Occipital lobe (tissue), 3 donors: ENCODE measurements at places on chromosomes 3 and 15.

DNA sequence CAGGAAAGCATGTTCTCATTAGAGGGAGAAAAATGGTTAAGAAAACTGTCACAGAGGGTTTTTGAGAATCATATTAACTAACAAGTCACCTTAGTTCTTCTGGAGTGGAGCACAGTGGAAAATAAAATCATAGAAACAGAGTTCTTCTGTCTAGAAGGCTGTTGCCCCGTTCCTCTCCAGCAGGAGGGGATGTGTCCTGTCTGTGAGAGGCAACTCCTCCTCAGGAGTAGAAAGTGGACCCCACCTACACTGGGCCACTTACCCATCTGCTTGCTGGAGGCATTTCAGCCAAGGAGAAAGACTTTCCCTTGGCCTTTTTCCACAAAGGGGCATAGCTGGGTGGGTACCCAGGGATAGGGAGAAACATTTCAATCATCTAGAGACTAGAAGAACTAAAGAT, 106.6 kb downstream of the SSR3 start:
- no peak for DNase-seq

DNA sequence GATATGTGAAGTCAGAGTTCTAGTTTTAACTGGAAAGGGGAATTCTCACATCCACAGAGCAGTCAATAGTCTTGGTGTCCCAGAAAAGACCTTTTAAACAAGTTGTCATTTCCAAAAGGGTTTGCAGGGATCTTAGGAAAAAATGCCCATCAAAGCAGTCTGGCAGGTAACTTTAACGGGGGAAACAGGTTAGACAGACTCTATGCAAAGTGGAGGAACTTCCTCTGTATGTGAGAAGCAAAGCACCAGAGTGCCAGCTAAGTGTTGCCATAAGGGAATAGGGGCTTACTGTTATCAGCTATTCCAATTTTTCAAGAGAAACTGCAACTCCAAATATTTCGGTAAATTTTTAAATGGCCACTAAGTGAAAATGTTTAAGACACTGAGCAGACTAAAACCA, 307.9 kb upstream of the MDFIC2 start:
- DNase-seq: no peak

DNA sequence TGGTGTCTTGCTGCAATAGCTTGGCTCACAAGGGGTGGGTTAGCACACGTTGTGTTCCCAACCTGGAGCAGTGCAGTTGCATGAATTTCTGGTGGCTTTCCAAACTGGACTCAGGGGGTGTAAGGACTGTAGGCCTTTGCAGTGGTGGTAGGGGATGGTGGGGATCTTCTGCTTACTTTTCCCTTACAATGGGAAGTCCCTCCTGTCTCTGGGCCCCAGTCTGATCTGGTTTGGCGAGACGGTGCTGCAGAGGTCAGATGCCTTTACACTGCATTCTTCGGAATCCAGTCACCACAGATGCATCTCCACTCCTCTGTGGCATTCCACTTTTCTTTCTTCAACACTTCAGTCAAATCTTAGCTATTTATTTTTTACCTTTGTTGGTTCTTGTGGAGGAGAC, 132.1 kb downstream of the DOCK3 start:
- DNase-seq: no peak

- DNase-seq: no peak
Observed at GRCh38 chr15:100516643-100517512, 11.9 kb downstream of the CERS3 start.

GRCh38 chr3:32186097-32186496, 52.4 kb upstream of the CMTM8 start:
- DNase-seq: no peak

DNA sequence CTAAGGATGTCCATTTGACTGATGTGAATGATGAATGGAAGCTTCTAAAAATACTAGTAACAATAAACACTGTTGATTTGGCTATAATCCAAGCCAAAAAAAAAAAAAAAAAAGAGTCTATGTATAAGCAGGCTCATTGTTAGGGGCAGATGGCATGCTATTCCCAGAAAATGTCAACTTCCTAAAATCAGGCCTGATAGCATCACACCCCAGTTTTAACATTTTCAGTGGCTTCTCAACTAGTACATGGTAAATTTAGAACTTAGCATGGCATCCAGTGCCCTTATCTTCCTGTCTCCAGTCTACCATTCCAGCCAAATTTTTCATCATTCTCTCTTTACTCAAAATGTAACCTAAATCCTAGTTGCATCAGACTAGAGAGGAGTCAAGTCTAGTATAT, 288.2 kb upstream of the ZNF385D start:
- DNase-seq: no peak

DNA sequence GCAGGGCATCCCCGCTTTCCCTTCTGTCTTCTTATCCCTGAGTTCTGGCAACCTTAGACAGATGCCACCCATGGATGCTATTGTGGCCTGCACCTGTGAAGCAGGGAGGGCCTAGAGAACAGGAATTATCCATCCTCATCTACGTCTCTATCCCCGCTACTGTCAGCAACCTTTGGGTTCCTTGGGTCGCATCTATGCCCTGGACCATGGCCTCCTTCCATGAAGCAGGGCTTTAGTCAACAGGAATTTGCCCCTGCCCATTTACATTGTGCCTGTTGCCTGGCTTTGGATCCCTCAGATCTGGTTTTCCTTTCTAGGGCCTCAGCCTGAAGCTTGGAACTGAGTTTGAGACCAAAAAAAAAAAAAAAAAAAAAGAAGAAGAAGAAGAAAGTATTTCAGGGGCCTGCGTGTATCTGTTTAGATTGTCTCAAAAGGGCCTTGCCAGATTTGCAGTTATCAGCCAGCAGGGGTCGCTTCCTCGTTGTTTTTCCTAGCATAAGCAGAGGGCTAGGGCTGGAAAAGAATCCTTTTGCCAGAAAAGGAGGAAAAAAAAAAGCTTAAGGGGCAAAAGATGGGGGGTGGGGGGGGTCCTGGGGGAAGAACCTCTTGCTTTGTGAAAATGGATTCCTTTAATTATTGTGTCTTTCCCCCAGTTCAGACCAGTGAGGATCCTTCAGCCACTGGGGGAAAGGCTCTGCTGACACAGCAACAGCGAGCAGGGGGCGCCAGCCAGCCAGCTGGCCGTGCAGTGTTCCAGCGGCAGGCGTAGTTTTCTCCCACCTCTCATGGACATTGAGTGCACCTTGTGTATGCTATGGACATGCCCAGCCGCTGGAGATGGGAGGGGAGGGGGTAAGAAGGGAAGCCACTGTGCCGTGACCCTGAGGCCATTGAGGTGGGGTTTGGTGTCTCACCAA, 65.7 kb upstream of the ALDH1L1 start:
- DNase-seq: peak; percentile 22

GRCh38 chr3:108180194-108180593, 42.0 kb downstream of the IFT57 start:
- no peak for DNase-seq

DNA sequence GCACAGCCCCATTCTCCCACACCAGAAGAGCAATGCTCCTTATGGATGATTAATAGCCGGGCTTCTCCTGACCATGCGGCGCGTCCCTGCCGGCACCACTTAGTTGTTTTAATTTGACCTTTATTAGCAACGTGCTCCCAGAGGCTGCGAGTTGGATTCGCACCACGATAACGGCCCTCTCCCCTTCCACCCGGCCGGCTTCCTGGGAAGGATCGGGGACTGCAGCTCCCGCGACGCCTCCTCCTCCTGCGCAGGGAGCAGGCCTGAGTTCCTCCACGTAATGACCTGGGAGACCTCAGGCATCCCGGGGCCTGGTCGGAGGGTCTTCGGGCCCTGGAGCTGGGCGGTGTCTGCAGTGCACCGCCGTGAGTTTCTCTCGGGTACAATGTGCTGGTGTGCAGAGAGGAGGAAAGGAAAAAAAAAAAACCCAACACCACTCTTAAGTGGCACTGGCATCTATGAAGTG, 243.3 kb upstream of the TOPAZ1 start:
- DNase-seq: no peak

GRCh38 chr3:117628823-117629291, 919.3 kb downstream of the TUSC7 start:
- no peak for DNase-seq

- no peak for DNase-seq
Observed at GRCh38 chr3:63740116-63740515, 79.0 kb upstream of the C3orf49 start.

GRCh38 chr3:123587401-123587800, 2.5 kb upstream of the HACD2 start:
- no peak for DNase-seq

DNA sequence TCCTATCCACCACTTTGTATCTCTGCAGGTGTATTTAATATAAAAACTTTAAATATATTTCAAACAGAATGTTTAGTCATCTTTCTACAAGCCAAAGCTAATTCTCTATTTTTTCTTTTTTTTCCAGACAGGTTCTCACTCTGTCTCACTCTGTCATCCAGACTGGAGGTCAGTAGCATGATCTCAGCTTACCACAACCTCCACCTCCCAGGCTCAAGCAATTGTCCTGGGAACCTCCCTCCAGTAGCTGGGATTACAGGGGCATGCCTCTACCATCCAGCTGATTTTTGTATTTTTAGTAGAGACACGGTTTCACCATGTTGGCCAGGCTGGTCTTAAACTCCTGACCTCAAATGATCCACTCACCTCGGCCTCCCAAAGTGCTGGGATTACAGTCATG, 202.6 kb downstream of the VGLL3 start:
- DNase-seq: no peak

DNA sequence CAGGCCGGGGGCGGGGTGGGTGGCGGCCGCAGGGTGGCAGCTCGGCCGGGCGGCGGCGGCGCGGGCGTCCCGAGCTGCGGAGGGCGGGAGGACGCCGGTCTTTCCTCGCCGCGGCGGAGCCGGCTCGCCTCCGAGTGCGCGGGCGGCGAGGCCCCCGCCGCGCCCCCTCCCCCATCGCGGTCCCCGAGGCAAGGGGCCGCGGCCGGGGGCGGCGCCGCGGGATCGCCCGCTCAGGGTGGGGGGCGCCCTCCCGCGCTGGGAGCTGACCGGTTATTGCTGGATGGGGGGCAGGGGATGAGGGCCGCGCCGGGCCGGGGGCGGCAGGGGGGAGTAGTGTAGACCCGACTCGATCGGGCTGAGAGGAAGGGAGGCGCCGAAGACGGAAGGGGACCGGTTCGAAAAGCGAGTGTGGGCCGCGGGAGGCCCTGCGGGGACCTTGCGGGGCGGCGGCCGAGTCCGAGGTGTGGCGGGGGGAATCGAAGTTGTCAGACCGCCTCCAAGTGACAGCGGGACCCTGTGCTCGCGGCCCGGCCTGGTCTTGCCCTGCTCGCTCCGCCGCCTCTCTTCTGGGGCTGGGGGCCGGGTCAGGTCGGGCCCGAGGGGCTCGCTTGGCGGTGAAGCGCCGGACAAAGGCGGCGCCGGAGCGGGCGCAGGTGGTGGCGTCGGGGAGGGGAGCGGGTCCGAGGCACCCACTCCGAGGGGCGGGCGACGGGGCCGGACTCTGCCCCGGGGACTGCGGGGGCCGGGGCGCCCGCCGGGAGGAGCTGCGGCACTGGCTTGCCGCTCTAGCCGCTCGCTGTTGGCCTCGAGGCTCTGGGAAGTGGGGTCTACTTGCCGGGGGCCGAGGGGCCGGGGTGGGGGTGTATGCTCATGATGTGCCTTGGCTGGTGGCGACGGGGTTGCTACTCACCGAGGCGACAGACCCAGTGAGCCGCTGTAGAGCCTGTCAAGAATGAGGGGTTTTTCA, 1.1 kb downstream of the BAHD1 start:
- no peak for DNase-seq

GRCh38 chr3:59444294-59444671, 394.5 kb upstream of the CFAP20DC start:
- DNase-seq: no peak

- peak; percentile 19 for DNase-seq
Observed at GRCh38 chr3:18891641-18892040, 256.7 kb upstream of the KCNH8 start.

- DNase-seq: no peak
Observed at GRCh38 chr3:36906504-36907149, 38.2 kb downstream of the TRANK1 start.

DNA sequence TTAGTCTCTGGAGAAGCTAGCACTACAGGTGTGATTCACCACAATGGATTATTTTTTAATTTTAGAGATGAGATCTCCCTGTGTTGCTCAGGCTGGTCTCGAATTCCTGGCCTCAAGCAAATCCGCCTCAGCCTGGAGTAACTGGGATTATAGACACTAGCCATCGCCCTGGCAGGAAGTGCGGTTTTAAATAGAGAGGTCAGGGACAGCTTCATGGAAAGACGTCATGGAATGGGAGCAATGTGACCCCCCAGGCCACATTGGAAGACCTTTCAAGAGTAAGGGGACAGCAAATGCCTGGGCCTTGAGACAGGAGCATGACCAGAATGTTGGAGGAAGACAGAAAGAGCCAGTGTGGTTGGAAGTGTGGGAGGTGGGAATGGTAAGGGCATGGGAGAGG, 2.2 kb upstream of the ISG20 start:
- DNase-seq: no peak

DNA sequence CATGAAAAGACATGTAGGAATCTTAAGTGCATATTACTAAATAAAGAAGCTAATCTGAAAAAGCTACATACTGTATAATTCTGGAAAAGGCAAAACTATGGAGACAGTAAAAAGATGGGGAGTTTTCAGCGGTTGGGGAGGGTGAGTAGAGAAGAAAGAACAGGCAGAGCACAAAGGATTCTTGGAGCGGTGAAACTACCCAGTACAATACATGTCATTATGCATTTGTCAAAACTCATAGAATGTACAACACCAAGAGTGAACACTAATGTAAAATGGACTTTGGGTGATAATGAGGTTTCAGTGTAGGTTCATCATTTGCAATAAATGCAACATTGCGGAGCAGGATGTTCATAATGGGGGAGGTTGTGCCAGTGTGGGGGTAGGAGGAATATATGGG, 45.5 kb upstream of the CMSS1 start:
- no peak for DNase-seq

DNA sequence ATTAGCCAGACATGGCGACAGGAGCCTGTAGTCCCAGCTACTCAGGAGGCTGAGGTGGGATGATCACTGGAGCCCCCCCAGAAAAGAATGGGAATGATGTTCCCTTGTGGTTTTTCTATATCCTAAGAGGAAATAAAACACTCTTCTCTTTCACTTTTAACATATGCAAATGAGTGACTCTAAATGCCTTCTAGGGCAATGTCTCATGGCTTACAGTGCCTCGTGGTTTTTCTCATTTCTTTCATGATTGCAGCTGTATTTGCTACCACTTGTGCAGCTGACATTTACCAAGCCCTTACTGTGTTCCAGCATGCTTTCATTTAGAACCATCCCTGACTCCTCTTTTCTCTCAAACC, 26.4 kb downstream of the STOML1 start:
- no peak for DNase-seq

GRCh38 chr15:85475711-85476110, 95.3 kb downstream of the AKAP13 start:
- DNase-seq: no peak
